ENCODE measurements at places on chromosomes 2 and 18.

- no peak for DNase-seq
Observed at GRCh38 chr2:38659115-38659514, 6.8 kb upstream of the GALM start.

- no peak for DNase-seq
Observed at GRCh38 chr2:54632733-54633692, 90.4 kb upstream of the EML6 start.

GRCh38 chr18:9737006-9737405 is 28.9 kb downstream of the RAB31 start:
- DNase-seq: no peak

DNA sequence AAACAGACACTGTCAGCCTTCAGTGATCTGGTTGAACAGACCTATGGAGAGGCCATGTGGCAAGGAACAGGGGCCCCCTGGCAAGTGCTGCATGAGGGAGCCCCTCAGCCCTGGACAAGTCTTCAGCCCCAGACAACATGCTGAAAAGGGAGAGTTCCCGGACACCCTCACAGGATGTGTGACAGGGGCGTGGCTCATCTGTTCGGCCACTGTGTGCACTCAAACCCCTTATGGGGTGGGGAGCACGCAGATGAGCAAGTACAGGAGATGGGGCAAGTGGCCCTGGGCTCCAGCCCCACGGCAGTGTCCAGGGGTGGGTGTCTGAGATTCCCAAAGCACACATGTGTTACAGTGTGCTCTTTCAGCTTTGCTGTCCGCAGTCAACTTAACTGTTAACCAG is 35.4 kb upstream of the MPPE1 start:
- no peak for DNase-seq

DNA sequence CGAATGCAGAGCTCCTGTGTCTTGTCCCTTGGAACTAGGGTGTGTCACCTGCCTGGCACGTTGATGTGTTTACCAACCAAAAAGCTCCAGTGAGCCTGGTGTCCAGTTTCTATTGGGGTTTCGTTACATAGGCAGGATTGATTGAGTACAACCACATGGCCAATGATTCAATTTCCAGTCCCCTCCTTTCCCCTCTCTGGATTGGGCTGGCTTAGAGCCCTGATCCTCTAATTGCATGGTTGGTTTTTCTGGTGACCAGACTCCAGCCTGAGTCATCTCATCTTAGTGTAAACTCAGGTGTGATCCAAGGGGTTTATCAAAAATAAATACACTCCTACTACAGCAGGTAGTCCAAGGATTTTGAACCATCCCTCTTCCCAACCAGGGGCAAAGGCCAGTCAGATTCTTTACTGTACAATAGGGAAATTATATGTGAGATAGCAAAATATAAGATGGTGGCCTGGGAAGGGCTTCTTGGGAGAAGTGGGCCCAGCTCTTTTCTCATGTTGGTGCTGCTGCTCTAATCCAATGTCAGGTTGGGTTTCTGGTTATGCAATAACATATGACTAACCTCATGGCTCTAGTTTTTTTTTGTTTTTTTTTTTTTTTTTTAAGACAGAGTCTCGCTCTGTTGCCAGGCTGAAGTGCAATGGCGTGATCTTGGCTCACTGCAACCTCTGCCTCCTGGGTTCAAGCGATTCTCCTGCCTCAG is 64.7 kb upstream of the MGAT5 start:
- DNase-seq: no peak

GRCh38 chr2:72991439-72991725 is 74.1 kb downstream of the EMX1 start:
- DNase-seq: no peak

DNA sequence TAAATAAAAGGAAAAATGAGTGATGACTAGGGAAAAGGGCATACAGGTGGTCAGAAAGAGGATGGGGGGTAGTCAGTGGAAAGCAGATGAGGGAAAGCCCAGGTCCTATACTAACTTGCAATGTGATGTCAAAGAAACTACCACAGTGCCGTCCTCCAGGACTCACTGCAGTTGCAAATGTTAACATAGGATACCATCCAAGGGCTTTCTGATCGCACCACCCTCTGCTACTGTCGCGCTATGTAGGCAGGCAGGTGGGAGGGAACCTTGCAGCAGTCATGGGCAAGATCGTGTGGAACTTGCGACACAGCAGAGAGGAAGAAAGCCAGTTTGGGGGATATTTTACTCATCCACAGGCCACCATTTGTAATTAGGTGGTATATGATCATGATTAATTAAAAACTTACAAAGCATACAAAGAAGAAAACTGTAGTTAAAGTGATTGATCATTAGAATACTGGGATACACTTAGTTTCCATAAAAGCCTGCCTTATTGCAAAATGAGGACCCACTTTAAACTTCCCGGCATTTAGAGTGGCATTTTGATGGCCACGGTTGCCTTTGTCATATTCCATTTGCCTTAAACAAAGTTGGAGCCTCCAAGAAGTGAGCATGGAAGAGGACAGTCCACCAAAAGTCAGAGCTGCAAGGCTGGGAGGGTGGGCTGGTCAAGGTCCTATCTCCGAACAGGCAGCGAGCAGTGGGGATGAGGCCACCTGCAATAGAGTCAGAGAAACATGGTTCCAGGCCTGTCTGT is 8.5 kb upstream of the ROCK2 start:
- DNase-seq: no peak

GRCh38 chr2:231714639-231715498 is 6.5 kb downstream of the PTMA start:
- no peak for DNase-seq

DNA sequence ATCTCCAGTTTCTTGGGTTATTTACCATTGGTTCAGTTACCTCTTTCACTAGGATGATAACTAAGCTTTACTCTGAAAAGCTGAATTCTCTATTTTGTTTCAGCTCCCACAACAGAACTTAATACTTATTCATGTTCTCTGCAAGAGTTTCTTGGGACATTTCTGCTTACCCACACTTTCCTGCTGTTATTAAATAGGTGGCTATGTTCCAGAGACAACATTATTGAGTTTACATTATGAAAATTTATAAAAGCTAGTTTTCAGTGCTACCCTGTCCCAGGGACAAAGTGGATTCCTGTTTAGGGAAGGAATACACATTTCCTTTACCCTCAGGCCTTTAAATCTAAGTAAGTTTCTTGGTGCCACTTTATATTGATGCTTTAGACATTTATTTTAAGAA is 7.0 kb upstream of the GPD2 start:
- no peak for DNase-seq

DNA sequence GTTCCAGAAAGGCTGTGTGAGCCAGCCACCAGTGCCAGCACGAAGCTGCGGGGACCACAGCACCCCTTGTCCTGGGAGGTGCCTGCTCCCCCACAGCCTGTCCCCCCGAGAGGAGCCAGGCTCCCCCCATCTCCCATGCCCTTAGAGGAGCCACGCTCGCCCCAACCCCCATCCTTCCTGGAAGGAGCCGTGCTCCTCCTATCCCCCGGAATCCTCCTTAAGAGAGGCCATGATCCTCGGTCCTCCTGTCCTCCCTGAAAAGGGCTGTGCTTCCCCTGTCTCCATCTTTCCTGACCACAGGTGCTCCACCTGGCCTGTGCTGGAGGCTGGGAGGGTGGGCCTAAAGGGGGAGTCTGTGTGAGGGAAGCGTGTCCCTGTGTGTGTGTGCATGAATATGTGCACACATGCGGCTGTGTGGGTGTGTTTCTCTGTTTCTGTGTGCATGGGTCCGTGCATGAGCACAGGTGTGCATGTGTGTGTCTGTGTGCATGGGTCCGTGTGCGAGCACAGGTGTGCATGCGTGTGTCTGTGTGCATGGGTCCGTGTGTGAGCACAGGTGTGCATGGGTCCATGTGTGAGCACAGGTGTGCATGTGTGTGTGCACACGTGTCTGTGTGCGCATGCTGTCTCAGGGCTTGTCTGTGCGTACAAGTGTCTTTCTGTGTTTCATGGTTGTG is 80.3 kb downstream of the RTP5 start:
- DNase-seq: no peak

GRCh38 chr2:237864940-237865622 is 5.7 kb downstream of the RAMP1 start:
- no peak for DNase-seq

Data from stimulated activated CD4-positive, alpha-beta T cell treated with anti-CD3 and anti-CD28 coated beads, Interleukin-12 subunit alpha, Interleukin-12 subunit beta, amount 100 ng/mL, for 48 hours (primary cell).